ENCODE measurements at places on chromosomes 4 and X.

DNA sequence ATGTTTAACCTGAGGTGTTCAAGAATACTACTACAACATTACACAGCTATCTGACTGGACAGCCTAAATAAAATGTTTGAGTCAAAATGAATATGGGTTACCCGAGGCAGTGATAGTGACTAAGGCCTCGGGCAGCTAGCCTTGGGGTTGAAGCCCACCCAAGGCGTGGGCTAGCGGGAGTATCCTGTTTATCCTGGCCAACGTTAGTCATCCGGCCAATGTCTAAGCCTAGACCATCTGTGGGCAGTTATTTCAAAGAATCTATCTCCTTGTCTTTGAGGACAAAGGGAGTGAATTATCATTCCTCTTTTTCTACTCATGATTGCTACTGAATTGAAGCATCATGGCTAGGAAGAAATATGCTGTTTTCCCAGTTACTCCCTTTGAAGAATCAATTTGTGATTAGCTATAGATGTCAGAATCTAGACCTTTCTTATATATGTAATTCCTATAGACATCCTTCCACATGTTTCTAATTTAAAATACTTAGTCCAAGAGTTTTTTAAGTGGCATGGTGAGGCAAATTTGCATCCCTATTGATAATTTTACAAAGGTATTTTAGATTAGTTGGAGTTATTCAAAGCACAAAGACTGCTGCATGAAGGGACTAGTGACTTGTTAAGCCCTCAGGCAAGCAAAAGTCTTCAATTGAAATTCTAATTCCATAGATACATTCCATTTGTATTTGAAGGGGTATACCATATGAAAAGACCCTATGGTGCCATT is 6.0 kb upstream of the PDGFC start:
- peak; percentile 99 for DNase-seq

DNA sequence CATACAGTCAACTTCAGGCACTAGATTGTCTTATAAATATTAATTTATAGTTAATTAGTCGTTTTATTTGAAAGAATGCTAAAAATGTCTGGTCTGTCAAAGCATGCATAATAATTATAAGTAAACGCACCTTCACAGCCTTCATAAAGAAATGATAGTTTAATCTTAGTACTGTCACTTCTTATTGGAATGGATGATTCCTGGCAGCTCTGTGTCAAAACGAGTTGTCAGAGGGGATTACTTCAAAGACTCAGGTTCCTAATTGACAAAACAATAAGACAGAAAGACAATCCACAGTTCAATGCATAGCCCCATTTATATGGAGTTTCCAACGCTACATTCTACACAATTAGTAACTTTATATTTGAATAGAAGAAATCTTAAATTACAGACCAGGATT is 461.3 kb upstream of the TECRL start:
- DNase-seq = no peak

DNA sequence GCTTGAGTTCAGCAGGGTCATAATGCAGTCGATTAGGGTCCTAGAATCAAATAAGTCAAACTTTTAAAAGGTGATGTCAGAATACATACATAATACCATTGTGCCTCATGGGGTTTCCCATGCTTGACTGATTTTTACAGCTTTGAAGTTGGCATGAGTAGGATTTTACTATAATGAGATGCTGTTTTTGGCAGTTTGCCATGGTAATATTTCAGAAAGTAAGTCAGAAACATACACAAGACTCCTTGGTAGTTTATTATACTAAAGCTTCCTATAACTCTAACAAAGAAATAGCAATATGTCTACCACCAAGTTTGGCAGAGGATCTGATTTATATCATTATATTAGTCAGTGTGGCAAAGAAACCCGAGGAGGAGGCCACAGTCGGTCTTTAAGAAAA is 45.2 kb downstream of the PHKA2 start:
- DNase-seq = peak; percentile 6

DNA sequence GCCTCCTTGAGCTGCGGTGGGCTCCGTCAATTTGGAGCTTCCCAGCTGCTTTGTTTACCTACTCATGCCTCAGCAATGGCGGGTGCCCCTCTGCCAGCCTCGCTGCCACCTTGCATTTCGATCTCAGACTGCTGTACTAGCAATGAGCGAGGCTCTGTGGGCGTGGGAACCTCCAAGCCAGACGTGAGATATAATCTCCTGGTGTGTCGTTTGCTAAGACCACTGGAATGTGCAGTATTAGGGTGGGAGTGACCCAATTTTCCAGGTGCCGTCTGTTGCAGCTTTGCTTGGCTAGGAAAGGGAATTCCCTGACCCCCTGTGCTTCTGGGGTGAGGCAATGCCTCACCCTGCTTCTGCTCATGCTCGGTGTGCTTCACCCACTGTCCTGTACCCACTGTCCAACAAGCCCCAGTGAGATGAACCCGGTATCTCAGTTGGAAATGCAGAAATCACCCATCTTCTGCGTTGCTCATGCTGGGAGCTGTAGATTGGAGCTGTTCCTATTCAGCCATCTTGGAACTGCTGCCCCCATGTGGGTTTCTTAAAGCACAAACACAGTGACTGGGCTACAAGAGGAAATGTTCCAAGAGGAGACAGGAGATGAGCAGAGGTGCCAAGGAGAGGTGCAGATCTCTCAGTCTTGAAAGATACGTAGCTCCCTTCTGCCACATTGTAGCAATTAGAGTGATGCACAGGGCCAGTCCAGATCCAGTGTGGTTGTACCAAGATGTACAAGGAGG is 193.0 kb upstream of the IGFBP7 start:
- DNase-seq = no peak

DNA sequence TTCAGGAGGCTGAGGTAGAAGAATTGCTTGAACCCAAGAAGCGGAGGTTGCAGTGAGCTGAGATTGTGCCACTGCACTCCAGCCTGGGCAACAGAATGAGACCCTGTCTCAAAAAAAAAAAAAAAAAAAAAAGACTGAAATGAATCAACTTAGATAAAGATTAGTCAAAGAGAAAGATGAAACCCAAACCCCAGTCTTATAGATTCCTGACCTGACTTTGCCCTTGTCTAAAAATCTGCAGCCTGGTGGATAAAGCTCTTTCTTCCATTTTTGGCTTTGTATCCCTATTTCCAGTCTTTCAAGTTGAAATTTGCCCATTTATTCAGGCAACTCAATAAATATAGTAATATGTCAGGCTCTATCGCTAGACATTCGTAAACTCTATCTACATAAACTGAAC is 39.3 kb upstream of the SPINK2 start:
- DNase-seq = no peak

- no peak for DNase-seq
Measured at GRCh38 chr4:35525192-35525978, 718.9 kb downstream of the ARAP2 start.

DNA sequence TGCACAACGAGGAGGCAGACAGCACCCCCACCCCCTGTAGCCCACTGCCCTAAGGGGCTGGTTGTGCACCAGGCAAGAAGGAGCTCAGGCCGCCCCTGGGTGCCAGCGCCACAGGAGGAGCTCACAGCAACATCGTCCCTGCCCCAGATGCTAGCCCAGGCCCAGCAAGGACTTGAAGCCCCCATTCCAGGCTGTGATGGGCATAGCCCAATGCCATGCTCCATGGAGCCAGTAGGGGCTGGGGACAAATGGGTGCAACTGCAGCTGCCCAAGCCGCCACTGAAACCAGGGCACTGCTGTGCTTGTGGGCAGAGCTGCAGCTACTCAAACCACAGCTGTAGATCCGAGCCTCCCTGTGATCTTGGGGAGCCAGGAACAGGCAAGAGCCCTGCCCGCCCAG is 241.3 kb upstream of the GIMD1 start:
- DNase-seq = no peak
